Suppressor macrophage treated with lipopolysaccharide for 1 hour (primary cell): ENCODE measurements at places on chromosomes 11 and 22.

DNA sequence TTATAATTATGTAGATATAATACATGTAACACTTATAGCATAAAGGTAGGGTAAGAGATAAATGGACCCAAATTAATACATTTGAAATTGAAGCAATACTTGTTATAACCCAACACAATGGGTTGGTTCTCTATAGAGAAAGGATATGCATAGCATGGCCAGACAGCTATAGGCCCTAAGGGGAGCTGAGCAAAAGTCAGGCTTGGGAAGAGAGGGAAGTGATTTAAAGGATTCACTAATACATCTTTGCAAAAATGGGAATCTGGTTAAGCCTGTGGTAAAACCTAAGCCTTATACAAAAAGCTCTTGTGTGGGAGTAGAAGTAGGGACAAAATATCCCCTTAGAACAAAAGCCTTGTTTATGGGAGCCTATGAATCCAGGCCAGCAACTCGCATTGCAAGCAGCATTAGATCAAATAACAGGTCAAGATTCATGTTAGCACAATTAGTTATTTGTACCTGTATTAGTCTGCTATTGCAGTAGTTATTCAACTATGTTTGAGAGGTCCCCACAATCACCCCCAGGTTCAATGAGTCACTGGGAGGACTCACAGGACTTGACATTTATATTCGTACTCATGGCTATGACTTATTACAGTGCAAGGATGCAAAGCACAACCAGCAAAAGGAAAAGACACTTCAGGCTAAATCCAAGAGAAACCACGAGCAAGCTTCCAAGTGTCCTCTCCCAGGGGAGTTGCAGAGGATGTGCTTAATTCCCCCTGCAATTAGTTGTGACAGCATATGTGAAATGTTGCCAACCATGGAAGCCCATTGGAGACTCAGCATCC is 144.7 kb upstream of the LMO1 start:
- no peak for DNase-seq

DNA sequence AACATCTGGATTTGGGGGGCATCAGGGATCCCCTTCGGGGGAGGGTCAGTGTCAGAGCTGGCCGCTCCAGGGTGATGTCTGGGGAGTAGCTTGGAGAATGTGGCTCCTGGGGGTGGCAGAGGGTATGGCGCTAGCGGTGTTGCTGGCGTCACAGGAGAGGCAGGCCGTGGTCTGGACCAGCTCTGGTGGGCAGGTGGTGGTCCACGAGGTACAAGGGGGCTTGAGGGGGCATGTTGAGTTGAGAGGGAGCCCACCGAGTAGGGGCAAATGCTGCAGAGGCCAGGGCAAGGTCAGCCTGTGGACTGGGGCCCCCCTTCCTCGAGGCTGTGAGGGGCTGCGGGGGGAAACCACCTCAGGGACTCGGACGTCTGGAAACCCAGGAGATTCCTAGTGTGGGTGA is 8.6 kb downstream of the GRAMD4 start:
- no peak for DNase-seq

- peak; percentile 20 for DNase-seq
Observed at GRCh38 chr22:46373921-46374662, 38.6 kb downstream of the TRMU start.

DNA sequence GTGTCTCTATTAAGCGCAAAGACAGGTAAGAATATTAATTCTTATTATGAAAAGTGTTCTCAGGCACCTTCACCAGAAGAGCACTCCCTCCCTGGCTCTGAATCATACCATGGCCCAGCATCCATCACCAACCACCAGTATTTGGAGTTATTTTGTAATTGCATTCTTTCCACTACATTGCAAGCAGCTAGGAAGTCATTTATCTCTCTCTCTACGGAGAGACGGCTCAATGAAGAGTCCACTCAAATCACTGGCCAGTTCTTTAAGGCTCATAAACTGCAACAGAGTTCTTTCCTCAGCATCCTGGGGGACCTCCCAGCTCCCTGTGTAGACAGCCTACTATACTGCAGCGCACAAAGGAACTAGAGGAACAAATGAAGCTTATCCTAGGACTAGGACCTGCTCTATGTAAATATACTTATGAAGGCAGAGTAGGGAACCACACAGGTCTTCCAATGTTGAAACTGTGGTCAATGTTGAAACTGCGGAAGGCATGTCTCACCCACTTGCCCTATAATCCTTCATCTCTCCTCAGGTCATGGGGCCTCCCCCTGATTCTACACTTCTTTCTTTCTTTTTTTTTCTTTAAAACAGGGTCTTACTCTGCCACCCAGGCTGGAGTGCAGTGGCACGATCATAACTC is 63.4 kb downstream of the AAMDC start:
- no peak for DNase-seq

- no peak for DNase-seq
Observed at GRCh38 chr11:20162824-20163782, 2.8 kb upstream of the DBX1 start.

DNA sequence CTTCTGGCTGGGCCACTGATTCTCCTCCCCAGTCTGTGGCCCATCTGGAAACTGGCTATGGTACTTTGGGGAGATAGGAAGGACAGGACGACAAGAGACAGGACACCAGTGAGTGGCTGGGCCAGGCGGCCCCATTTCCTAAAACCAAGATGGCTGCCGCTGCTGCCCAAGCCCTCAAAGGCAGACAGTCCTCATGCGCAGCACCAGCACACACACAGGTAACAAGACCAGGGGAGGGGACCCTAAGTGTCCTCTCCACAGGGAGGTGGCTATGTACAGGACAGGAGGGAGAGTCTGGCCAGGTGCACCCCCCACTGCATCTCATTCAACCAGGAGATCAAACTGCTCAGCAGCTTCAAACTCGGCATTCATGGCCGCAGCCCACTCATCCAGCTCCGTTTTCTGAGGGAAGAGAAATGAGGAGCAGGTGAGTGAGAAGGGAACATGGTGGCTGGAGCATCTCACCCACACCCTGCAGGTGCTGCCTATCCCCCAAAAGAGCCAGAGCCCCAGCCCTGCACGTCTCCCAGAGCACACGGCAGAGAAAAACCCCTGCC is 5.0 kb downstream of the CDCA5 start:
- no peak for DNase-seq

DNA sequence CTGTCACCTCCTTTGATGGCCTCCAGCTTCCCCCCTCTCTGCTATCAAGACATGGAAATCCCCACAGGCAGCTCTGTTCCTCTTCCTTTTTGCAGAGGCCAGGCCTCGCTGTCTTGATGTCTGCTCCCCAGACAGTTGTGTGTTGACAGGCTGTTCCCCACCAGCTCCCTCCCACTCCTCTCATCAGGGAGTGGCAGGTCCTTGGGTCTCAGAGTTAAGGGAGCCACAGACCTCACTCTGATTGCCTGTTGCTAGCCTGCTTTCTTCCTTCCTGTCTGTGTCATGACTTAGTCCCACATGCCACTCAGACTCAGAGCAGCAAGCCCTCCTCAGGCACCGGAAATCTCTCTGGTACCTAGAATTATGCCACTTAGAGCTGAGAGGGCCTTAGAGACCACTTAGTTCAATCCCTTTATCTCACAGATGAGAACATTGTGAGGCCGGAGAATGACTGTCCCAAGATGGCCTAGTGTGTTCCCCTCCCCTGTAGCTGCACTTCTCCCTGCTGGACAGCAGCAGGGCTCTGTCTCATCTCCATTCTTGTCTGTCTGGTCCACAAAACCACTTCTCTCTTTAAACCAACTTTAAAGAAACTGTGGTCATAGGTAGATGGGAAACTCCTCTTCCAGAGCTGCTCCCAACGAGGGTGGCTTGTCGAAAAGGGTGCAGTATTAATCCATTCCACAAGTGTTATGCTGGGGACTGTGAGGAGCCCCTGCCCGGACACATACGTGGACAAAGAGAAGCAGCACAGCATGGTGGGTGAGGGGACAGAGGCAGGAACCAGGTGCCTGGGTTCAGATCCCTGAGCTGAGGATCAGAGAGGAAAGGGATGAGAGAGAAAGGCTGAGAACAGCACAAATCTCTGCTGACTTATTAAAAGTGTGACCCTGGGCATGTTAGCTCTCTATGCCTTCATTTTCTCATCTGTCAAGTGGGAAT is 4.2 kb downstream of the AMPD3 start:
- peak; percentile 85 for DNase-seq

DNA sequence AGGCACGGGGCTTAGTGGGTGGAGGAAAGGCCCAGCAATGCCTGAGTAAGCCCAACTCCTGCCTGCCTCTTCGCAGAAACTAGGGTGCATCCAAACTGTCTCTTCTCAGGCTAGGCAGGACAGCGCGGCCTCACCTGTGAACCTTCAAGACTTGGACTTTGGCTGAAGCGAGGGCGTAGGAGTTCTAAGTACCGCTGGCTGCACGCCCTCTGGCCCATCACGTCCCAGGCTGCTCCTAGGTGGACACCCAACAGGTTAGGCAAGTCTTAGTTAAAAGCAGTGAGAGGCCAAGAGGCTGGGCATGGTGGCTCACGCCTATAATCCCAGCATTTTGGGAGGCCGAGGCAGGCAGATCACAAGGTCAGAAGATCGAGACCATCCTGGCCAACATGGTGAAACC is 1.8 kb upstream of the DDB2 start:
- DNase-seq, result no peak

DNA sequence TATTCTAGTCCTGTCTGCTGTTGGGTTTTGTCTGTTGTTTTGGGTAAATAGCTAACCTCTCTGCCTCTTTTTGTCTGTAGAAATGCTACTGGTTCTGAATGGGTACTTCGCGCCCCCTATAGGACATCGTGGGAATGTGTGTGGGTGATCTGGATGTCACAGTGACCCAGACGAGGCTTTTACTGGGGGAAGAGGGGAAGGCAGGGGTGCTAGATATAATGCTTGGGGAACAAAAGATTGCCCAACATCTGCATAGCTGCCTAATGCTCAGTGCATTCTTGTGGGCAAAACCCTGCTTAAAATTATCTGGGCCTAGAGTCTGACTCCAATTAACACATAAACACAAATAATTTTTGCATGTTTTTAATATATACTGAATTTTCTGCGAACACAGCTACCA is 57.7 kb downstream of the BMAL1 start:
- peak; percentile 78 for DNase-seq

- peak; percentile 84 for DNase-seq
Observed at GRCh38 chr11:34358728-34359547, 1.1 kb upstream of the ABTB2 start.

DNA sequence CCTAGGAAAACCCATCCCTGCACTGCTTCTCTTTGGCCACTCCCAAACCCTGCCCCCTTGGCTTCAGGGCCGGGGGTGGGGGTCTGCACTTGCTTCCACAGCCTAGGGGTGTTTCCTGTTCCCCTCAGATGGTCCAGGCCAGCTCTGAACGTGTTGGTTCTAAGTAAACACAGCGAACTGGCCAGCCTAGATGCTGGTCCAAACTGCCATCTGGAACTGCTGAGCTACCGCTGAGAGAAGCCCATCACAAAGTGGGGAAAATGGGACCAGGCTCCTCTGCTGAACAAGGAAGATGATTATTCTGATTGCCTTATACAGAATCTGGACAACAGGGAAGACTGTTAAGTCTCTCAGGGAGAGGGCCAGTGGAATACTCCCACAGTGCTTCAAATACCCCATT is 23.5 kb upstream of the YPEL1 start:
- DNase-seq, result no peak

GRCh38 chr11:115164774-115165173 is 339.4 kb downstream of the CADM1 start:
- no peak for DNase-seq

DNA sequence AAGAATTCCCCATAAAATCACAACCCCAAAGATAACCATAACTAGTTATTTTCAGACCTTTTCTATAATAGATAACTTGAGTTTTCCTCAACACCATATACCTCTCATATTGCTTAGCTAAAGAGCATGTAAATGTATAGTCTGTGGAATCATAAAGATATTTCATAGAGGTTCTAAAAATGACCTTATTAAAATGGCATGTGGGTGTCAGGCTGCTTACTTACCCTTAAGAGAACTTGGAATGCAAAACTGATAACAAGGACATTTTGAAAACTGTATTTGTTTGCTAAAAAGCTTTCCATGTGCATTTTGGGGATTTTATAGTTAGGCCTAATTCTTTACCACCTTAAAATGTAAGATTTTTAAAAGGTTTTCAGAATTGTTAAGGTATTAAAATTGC is 4.7 kb downstream of the SIK2 start:
- DNase-seq, result no peak

- peak; percentile 72 for DNase-seq
Observed at GRCh38 chr11:118621071-118621783, 13.8 kb downstream of the PHLDB1 start.

GRCh38 chr11:934527-934926 is 8.9 kb downstream of the AP2A2 start:
- DNase-seq, result no peak

DNA sequence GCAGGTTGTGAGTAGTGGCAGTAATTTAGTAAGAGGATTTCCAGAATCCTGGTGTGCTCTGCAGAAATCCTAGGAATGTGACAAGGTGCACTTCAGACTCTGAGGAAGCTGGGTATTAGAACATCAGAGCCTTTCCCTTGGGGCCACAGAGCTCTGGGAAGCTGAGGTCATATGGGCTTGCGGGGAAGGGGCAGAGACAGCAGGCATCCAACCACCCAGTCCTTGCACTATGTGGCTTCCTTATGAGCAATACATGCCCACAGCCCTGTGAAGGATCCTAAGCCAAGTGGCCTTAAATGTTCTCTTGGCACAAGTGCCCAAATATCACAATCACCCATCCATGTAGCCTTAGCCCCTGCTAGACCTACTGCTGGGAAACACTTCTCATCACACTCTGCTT is 46.2 kb downstream of the P4HA3 start:
- DNase-seq, result no peak

GRCh38 chr11:36485298-36486002 is 24.6 kb downstream of the TRAF6 start:
- peak; percentile 51 for DNase-seq

- DNase-seq, result no peak
Observed at GRCh38 chr11:132937016-132937415, 595.3 kb downstream of the OPCML start.

DNA sequence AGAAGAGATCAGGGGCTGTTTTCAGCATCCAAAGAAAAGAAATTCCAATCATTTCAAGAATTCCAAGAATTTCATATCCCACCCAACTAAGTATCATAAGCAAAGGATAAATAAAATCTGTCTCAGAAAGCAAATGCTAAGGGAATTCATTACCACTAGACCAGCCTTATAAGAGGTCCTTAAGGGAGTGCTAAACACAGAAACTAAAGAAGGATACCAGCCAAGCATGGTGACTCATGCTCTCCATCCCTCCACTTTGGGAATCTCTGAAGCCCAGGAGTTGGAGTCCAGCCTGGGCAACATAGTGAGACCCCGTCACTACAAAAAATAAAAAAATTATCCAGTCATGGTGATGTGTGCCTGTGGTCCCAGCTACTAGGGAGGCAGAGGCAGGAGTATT is 17.8 kb downstream of the FADD start:
- DNase-seq, result no peak

GRCh38 chr22:45997077-45997776 is 20.3 kb upstream of the WNT7B start:
- DNase-seq, result peak; percentile 93

- no peak for DNase-seq
Observed at GRCh38 chr22:35276019-35276418, 18.7 kb downstream of the HMGXB4 start.

GRCh38 chr11:70281156-70281609 is 10.7 kb downstream of the PPFIA1 start:
- no peak for DNase-seq

- no peak for DNase-seq
Observed at GRCh38 chr11:41534391-41534790, 74.9 kb upstream of the LRRC4C start.
